Temporal lobe (tissue), 4 donors: ENCODE measurements at places on chromosomes 12 and 14. TPM values are rescaled to one million over a fixed set of nuclear protein-coding genes. Genes with fewer than 3 reads are reported as not detected.

PPFIA2 gene
- 150 TPM for total RNA-seq

CDH24 gene
- total RNA-seq = 12.0 TPM

GDF3 gene
- not detected for total RNA-seq

CCDC177 gene
- 4.2 TPM for total RNA-seq

IQSEC3 gene
- total RNA-seq = 6.6 TPM
